ENCODE measurements at places on chromosomes 16 and 17.

- no peak for DNase-seq
These were observed 23.0 kb downstream of the ARHGAP23 start for GRCh38 chr17:38451030-38451839.

GRCh38 chr16:3045758-3046640, at the start of gene MMP25:
MMP25 (plus strand) TSS chr16:3046561; CDS start chr16:3046918, 357 bp downstream.
- no peak for DNase-seq

DNA sequence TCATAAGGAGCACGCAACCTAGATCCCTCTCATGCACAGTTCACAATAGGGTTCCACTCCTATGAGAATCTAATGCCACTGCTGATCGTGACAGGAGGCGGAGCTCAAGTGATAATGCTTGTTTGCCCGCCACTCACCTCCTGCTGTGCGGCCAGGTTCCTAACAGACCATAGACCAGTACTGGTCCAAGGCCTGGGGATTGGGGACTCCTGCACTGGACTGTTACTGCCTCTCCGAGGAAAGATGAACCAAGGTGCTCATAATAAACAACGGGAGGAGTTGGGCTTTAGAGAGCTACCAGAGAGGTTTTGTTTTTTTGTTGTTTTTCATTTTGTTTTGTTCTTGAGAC, 58.2 kb downstream of the TK2 start:
- DNase-seq = no peak

DNA sequence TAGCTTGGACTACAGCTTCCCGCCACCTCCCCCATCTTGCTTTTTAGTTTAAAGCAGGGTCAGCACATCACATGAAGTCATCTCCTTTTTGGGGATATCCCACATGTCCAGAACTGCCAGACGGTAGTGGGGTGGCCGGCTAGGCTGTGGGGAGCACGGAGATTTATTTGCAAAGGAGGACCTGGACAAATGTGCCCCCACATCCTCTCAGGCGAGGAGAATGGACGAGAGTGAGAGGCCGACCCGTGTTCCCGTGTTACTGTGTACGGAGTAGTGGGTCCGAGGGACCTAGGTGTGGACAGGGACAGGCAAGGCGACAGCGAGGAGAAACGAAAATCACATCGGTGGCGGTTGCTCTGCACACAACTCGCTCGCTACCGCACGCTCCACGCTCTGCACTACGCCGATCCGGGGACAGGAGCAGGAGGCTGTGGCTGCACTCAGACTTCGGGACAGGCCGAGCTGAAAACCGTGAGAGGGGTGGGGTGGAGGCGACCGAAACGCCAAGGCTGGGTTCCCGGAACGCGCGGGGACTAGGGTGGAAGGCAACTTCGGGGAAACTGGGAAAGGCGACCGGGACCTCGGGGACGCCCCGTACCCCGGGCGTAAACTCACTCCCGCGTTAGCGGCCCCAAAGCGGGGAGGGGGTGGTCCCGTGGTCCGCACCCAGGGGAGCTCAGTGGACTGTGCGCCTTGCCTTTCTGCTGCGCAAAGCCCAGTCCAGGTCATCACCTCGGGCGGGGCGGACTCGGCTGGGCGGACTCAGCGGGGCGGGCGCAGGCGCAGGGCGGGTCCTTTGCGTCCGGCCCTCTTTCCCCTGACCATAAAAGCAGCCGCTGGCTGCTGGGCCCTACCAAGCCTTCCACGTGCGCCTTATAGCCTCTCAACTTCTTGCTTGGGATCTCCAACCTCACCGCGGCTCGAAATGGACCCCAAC, at the start of gene MT1A:
MT1A (plus strand) TSS at position 853 of the 937 bp plus-strand sequence; CDS start at position 926, 73 bp downstream.
- no peak for DNase-seq

GRCh38 chr17:82351713-82352488, 7.1 kb upstream of the TEX19 start:
- DNase-seq = peak; percentile 72

GRCh38 chr17:65453204-65453931, 108.1 kb downstream of the AXIN2 start:
- DNase-seq = no peak

- DNase-seq = no peak
These were observed 56.5 kb upstream of the ERN1 start for GRCh38 chr17:64186171-64187092.

DNA sequence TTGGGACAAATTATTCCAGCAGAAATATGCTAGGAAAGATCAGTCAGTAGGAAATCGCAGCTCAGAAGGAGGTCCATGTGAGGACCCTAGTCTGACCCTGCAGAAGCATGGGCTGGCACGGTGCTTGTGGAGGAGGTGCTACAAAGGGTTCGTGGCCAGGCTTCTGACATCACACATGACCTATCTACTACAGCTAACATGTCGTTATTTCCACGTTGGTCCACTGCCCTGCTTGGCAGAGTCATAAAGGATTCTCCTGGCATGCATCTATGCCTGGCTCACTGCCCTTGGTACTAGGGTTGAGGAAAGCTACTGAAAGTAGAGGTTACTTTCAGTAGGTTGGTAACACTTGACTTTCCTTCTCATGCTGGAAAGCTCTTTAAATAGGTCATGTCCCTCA, 118.1 kb upstream of the SHISA6 start:
- DNase-seq = no peak

- DNase-seq = peak; percentile 72
These were observed 2.7 kb upstream of the HES7 start for GRCh38 chr17:8126491-8127066.

- DNase-seq = no peak
These were observed 32.7 kb downstream of the ARHGAP23 start for GRCh38 chr17:38460716-38461630.

- DNase-seq = no peak
These were observed 9.9 kb downstream of the ALOX15B start for GRCh38 chr17:8048736-8049135.

DNA sequence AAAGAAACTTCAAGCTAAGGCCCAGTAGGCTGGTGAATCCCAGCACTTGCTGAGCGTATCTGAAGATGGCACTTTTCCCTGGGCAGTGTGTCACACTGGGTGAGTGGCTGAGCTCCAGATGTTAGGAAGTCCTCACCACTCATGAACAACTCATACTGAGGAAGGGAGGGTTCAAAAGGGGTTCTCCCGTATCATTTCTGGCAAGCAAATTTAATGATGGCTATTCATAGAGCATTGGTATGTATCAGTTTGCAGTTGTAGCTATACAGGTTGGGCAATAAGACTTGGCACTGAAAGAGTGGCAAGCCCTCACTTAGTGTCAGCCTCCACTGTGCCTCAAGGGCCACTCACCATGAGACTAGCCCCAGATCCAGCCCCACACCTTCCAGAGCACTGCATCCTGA, 10.7 kb downstream of the GFOD2 start:
- DNase-seq = no peak

GRCh38 chr17:41065829-41066624, at the start of gene KRTAP2-4:
KRTAP2-4 (minus strand) TSS chr17:41065879; CDS start chr17:41065845, 34 bp downstream.
- no peak for DNase-seq

DNA sequence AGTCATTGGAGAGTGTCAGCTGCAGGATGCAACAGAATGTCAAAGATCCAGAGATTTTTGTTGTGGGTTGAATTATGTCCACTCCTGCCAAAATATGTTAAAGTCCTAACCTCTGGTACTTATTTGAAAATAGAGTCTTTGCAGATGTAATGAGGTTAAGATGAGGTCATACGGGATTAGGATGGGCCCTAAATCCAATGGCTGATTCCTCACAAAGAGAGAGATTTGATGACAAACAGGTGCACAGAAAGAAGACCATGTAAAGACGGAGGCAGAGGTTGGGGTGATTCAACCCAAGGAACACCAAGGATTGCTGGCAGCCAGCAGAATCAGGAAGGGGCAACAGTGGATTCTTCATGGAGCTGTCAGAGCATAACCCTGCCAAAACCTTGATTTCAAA, 34.5 kb upstream of the USP22 start:
- DNase-seq = no peak

DNA sequence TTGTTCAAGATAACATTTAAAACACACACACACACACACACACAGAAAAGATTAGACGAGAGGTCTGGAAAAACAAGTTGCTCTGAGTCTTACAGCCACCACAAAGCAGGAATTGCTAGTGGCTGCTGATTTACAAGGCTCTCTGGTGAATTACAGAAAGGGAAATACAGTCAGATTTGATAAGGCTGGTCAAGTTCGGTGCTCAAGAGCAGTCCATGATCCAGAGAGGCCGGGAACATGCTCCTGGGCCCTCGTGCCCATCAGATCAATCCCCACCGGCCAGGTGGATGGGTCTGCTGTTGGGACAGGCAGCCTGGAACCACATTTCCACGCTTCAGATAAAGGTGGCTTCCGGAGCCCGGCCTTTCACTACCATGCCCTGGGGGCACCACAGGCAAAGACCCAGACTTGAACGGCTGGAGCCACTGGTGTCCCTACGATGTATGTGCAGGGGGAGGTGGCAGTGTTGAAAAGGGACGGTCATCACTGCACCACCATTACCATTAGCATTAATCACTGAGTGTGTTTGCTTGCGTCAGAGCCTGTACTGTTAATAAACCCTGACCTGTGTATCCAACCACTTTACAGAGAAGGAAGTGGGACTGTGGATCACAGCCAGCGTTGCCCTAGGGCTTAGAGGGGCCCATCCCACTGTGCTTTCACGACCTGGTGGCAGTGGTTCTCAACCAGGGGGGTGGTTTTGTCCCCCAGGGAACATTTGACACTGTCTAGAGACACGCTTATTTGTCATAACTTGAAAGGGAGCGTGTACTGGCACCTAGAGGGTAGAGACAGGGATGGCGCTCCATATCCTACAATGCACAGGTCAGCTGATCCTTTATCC, 95.1 kb downstream of the XYLT1 start:
- DNase-seq = no peak

GRCh38 chr17:66426397-66427033, 124.1 kb downstream of the PRKCA start:
- DNase-seq = peak; percentile 46

DNA sequence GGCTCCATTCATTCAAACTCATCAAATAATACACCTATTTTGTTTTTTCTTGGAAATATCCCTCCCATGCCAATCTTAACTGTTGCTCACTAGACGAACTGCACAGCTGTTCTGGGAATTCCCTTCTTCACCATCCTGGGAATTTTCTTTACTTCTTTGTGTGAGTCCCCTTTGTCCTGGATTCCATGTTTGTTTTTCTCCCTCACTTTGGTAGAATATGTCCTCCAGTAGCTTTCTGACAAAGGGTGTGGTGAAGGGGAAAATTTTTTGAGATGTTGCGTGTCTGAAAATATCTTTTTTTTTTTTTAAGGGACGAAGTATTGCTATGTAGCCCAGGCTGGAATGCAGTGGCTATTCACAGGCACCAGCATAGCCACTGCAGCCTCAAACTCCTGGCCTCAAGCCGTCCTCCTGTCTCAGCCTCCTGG, 17.2 kb upstream of the UTP6 start:
- DNase-seq = no peak

DNA sequence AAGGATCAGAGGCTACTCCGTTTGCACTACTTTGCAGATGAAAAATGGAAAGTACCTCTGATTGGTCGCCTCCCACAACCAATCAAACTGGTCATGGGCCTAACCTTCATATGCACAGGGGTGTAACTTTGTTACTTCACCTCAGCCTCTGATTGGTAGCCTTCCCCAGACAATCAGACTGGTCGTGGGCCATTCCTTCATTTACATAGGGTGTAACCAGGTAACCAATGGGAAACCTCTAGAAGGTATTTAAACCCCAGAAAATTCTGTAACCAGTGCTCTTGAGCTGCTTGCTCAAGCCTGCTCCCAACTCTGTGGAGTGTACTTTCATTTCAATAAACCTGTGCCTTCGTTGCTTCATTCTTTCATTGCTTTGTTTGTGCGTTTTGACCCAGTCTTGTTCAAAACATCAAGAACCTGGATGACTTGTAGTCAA, 39.2 kb upstream of the USP22 start:
- no peak for DNase-seq

DNA sequence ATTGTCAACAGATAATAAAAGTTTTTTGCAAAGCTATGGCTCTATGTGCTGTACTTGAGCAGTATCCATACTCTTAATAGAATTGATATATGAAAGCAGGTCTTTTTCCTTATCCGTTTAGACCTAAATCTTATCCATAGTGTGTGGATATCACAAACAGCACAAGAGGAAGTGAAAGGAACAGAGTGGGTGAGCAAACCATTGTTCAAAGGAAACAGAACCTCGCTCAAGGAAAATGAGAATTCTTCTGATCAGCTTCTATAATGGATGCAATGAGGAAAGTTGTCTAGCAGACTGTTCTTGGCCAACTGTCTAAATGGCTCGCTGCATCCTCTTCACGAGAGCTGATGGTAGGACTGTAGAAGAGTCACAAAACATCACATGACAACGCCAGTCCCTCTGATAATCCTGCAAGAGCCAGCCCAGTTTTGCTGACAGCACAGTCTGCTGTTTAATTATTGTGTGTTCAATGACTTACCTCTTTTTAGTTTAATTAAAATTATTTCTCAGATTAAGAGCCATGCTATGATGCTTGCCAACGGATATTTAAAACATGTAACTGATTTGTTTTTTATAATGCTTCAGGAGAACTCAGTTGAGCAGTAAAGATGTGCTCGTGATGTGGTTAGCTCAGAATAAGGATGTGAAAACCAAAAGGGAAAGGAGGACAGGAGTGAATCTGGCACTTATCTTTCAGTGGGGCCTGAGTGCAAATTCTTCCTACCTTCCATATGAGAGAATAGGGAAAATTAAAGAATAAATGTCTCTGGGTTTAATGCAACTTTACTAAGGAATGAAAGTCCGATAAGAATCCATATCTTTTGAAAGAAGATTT, 38.5 kb downstream of the WWOX start:
- DNase-seq = no peak

- no peak for DNase-seq
These were observed 392 bp upstream of the ABHD15 start for GRCh38 chr17:29567304-29567553.

DNA sequence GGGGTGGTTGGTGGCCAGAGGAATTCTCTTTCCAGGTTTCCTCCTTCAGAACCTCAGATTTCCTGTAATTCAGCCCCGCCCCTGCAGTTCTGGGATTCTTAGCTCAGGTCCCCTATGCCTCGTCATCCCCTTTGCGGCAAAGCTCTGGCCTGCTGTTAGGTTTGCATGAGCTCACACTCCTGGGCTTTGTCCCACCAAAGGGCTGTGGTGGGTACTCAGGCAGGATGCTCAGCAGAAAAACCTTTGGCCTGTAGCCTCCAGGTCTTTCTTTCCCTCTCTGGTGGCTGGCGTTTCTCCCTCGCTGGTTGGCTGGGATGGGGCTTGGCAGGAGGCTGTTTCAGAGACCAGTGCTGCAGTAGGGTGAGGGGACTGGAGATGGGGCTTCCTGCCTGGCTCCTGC, 9.6 kb upstream of the PLEKHG4 start:
- DNase-seq = no peak

- DNase-seq = no peak
These were observed 54.8 kb downstream of the NFAT5 start for GRCh38 chr16:69620573-69620972.
